Stimulated activated effector memory CD8-positive, alpha-beta T cell treated with anti-CD3 and anti-CD28 coated beads, Interleukin-12 subunit alpha, Interleukin-12 subunit beta, amount 100 ng/mL, for 72 hours (primary cell): ENCODE measurements at places on chromosomes 16 and 17.
A peak's percentile ranks its signal among the peaks of the same experiment; 100 is the strongest.

- no peak for DNase-seq
Observed at GRCh38 chr17:35448899-35449227, 297 bp upstream of the SLFN13 start.

- DNase-seq: no peak
Observed at GRCh38 chr17:73591296-73592078, 52.8 kb downstream of the SDK2 start.

DNA sequence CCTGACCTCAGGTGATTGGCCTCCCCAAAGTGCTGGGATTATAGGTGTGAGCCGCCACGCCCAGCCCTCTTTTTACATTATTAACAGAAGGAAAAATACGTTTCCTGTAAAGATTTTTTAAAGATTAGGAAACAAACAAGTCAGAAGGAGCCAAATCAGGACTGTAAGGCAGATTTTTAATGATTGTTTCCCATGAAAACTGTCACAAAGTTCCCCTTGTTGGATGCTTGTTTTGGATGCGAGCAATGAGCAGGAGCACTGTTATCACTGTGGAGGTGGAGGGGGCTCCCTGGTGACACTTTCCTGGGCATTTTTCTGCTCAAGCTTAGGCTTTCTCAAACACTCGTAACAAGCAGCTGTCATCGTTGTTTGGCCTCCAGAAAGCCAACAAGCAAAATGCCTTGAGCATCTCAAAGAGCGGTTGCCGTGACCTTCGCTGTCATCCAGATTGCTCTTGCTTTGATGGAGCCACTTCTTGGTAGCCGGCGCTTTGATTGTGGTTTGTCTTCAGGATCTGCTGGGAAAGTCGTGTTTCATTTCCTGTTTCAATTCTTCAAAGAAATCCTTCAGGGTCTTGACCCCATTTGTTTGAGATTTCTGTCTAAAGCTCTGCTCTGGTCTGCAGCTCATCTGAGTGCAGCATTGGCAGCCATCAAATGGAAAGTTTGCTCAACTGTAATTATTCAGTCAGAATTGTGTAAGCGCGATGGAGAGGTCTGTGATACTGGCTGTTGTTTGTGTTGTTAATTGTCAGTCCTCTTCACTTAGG, 128.7 kb downstream of the RPTOR start:
- no peak for DNase-seq

DNA sequence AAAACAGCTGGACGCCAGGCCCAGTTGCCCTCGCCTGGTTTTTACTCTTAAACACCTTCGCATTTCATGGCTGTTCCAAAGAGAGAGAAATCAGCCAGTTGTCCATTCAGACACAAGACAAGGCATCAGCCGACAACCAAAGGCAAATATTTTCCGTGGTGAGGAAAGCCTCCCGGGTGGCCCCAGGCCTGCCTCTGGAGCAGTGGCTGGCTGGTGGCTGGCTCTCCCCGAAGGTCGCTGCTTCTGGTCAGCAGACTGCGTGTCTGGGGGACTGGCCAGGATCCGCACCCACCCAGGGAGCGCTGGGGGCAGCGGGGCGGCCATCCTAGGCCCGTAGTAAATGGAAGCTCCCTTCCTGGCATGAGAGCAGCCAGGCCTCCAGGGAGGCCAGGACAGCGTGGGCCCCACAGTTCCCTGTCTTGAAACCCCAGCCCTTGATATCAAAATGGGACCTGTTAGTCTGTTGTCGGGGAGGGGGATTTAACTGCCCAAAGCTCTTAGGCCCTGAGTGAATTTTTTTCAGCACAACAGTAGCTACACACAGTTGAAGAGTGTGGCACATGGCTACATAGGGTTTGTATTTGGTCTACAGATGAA, 57.7 kb downstream of the SREBF1 start:
- no peak for DNase-seq

GRCh38 chr17:44844390-44844830, 3.3 kb upstream of the HIGD1B start:
- no peak for DNase-seq

DNA sequence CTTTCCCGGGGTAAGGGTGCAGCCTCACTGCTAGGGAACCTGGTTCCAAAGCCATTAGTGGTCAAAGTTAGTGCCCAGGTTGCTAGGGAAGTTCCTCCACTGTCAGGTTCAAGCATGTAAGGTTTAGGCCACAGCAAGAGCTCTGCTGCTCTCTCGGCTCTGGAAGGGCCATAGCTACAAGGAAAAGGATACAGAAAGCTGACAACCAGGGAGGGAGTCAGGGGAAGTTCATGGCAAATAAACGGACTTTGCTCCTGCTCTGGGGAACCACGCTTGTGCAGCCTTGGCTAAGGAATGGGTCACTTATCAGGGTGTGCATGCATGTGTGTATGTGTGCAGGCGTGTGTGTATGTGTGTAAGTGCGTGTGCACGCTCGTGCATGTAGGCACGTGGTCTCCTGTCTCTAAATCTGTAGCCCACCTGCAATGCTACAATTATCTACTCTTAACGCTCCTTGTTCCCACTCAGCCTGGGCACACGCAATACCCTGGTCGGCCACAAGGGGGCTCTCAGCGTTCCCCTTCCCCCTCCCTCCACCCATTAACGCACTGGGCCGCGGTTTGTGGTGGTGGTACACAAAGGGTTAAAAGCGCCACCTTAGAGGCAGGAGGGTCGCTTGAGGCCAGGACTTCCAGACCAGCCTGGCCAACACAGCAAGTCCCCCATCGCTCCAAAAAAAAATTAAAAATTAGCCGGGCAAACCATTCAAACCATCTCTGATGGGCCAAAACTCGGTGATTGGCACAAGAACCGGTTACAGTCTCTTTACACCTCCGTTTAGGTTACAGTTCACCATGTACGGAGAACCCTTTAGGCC, 48.4 kb upstream of the KDM8 start:
- DNase-seq: peak; percentile 58

GRCh38 chr16:35906440-35906839, 2447.0 kb downstream of the TP53TG3F start:
- no peak for DNase-seq

GRCh38 chr16:89912627-89913026, 6.0 kb upstream of the MC1R start:
- no peak for DNase-seq

DNA sequence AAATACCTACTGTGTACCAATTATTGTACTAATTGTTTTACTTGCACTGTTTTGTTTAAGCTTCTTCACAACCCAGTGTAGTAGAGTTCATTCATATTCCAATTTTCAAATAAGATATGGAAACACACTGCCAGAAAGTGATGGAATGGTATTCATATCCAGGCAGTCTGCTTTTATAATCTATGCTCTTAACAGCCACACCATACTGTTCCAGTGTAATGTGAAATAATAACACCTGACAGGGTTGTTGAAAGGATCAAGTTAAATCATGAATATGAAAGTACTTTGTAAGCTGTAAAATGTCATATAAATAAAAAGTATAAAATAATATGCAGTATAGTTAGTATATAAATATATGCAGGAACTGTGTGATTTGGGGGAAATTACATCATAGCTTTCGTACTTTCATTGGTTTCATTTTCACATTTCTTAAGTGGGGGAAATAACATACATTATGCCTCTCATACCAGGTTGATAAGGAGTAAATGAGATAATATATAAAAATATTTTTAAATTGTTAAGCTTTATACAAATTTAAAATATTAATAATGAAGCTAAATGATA, 230.8 kb downstream of the TANC2 start:
- no peak for DNase-seq

DNA sequence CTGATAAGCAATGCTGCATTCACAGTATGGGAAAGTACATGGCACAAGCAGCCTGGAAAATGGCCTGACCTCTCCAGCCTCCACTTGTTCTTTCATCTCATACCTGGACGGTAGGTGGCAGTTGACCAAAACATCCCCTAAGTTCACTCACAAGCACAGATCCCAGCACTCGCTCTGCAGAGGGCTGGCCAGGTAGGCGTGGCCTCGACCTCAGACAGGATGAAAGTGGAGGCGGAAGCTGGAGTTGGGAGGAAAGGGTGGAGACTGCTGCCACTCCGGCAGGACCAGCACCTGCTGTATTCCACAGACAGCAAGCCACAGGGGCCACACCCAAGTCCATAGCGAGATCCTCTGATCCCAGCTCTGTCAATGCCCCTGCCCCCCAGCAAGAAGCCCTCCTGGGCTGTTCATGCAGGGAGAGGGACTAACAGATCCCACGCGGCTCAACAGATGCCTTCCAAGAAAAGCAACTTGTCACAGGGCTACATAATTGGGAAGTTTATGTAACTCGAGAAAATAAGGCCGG, 31.3 kb downstream of the ZCCHC14 start:
- no peak for DNase-seq

DNA sequence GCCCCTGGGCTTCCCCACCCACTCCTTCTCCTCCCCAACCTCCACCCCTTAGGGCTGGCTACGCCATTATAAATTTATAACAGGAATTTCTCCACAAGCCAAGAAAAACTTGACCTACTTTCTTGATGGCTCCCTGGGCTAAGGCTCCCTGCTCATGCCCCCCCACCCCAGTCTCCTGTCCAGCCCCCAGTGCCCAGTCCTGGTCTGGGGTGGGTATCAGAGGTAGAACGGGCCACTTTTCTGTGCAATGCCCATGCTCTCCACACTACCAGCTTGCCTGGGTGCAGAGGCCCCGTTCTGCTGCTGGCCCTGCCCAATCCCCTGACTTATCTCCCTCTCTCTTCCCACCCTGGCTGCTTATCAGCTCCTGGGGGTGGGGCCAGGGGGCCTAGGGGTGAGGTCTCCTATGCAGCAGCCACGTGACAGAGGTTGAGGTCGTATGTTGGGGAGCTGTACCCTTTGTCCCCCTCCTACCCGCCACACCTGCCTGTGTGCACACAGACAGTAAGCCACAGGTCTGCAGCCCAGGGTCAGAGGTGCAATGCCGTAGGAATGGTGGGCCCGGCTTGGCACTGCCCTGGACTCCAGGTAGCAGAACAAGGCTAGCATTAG, 10.1 kb downstream of the THRA start:
- no peak for DNase-seq

- DNase-seq: no peak
Observed at GRCh38 chr17:79934653-79934970, 95.4 kb upstream of the CBX4 start.

DNA sequence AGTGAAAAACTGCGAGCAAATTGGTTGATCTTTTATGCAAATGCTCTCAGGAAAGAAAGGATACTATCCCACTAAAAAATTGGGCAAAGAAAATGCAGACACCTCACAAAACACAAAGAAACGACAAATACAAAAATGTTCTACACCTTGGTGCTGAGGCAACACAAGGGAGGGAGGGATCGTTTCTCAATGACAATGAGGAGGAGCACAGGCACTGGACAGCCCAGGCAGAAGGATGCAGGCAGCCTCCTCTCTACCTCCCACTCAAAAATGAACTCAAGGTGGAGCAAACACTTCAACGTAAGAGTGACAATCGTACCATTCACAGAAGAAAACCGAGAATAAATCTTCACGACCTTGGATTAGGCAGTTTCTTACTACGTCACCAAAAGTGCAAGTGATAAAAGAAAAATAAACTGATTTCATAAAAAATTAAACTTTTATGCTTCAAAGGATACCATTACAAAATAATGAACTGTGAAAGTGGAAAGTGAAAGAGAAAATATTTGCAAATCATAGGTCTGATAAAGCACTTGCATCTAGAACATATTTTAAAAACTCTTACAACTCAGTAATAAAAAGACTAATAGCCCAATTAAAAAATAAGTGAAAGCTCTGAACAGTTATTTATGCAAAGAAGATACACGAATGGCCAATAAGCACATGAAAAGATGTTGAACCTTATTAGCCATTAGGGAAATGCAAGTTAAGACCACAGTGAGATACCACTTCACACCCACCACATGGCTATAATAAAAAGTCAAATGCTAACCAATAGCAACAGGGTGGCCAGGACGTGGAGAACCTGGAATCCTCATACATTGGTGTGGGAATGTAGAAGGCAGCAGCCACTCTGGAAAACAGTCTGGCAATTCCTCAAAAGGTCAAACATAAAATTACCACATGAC, 80.8 kb upstream of the TRAP1 start:
- DNase-seq: no peak

DNA sequence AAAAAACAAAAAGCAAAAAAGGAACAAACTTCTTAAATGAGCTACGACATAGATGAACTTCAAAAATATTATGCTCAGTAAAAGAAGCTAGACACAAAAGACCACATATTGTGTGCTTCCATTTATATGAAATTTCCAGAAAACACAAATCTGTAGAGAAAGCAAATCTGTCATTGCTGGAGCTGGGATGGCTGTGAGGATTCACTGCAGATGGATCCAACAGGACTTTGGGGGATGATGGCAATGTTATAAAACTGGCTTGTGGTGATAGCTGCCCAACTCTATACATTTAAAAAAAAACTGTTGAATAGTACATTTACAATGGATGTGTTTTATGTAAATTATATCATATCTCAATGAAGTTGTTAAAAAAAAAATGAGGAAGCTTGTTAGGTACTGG, 52.6 kb upstream of the MAP3K14 start:
- no peak for DNase-seq

GRCh38 chr17:3555189-3555796, 2.3 kb downstream of the TRPV3 start:
- DNase-seq: no peak

GRCh38 chr17:5770441-5771270, 186.3 kb upstream of the NLRP1 start:
- DNase-seq: no peak

DNA sequence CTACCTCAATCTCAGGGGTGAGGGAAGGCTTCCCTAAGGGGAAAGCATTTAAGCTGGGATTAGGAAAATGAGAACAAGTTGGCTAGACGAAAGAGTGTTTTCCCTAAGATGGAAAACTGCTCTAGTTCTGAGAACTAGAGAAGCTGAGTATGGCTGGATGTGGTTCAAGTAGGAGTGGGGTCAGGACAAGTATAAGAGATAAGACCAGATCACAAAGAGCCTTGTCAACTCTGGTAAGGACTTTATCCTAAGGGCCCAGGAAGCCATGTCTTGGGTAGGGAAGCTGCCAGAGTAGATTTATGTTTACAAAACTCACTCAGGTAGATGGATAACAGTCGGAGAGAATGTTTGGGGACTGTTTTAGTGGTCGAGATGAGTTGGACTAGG, 1.7 kb downstream of the ANKS4B start:
- DNase-seq: no peak

DNA sequence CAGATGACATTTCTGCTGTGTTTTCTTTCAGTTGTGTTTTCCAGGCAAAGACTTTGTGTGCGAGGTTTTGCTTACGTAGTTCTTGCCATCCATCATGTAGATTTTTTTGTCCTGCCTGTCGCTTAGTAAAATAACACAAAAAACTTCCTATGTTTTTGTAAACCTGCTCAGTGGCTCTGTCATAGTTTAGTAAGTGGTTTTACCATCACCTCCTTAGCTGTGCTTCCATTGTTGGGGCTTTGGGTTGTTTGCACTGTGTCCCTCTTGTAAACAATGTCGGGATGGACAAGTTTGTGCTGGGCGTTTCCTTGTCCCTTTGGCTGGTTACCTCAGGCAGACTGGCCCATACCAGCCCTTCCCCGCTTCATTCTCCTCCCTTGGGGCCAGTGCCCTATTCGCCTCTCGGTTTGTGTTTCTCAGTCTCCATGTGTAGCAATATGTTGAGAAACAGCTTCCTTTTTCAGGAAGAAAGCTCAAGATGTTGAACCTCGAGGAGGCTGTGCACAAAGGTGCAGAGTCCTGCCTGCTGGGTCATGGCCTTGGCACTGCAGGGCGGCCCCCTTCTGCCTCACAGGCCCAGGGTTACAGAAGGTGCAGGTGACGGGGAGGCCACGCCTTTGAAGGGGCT, 74.6 kb downstream of the KSR1 start:
- no peak for DNase-seq
